ENCODE measurements at places on chromosomes 5 and 9. TPM values are rescaled to one million over a fixed set of nuclear protein-coding genes. Genes with fewer than 3 reads are reported as not detected.

- no peak for DNase-seq
Measured at GRCh38 chr5:33582417-33582816, 141.7 kb downstream of the TARS1 start.

Gene TYRP1
- not detected for polyA plus RNA-seq

Gene SPINK1
- polyA plus RNA-seq: not detected

Gene NUTM2G
- polyA plus RNA-seq: not detected

DNA sequence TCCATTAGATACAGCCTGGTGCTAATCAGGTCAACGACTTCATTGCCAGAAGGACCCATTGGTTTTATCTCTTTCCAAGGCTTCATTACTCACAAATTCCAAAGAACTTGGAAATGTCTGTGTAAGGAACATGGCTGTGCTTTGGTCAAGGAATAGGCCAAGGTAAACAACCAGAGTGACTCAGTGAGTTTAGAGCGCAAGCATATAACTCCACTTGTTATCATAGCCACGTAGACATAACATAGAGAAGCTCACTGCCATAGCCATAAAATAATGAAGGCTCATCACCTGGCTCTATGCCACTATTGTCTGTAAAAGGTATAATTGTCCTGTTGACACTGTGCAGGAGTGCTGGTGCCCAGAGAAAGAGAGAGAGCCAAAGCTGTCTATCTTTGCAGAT, 139.3 kb upstream of the PLCXD3 start:
- no peak for DNase-seq

DNA sequence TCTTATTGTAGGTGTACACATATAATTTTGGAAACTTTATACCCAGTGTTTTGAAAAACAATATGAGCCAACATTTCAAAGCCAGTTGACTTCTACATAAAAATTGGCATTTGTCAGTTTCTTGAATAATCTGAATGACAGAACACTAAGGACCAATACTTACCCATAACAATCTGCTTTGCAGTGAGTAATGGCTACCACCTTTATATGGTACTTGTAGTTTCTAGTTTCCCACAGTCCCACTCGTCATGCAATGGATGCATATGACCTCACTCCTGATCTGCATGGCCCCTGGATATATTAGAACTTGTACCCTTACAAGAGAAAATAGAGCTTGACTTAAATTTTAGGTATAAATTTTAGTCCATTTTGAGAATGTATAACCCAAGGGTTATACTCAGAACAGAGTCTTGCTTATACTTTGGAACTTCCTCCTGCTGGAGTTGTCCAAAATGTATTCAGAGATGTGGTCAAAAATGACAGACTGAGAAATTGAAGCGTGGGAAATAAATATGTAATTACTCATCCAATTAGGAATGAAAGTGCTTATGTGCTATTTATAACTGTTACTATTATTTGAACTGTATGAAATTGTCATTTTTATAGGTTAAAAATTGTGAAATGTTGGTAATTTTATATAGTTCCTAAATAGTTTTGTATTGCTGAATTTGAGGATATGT, 19.5 kb downstream of the XRCC4 start:
- no peak for DNase-seq

DNA sequence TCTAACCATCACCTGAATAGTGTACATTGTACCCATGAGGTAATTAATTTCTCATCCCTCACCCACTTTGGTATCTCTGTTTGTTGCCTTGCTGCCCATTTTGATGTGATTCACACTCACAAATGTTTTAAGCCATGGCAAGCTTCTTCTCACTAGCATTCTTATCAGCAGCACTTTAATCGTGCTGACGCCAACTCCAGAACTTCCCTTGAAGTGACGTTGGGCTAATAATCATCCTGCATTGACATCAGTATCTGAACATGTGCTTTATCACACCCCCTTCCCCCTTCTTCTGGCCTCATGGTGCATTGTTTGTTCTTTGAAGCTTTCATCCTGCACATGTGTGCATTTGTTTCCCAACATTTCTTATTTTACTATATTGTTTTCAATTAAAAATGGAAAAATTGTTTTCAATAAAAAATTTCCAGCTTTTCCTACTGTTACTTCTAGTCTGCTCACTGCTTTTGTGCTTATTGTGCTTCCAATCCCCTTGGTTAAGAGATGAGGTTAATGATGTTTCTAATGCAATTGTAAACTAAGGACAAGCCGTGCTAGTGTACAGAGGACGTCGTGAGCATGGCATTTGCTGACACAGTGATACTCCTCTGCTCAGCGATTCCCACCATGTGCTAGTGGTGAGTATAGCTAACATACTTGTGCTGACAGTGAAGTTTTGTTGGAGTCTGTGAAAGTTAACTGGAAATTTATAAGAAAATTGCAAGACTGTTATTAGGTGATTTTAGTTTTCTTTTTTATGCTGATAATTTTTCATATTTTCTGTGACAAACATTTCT, 238.5 kb downstream of the KDM4C start:
- DNase-seq: no peak

GRCh38 chr9:129626625-129627284, 792 bp downstream of the NTMT1 start:
- no peak for DNase-seq

DNA sequence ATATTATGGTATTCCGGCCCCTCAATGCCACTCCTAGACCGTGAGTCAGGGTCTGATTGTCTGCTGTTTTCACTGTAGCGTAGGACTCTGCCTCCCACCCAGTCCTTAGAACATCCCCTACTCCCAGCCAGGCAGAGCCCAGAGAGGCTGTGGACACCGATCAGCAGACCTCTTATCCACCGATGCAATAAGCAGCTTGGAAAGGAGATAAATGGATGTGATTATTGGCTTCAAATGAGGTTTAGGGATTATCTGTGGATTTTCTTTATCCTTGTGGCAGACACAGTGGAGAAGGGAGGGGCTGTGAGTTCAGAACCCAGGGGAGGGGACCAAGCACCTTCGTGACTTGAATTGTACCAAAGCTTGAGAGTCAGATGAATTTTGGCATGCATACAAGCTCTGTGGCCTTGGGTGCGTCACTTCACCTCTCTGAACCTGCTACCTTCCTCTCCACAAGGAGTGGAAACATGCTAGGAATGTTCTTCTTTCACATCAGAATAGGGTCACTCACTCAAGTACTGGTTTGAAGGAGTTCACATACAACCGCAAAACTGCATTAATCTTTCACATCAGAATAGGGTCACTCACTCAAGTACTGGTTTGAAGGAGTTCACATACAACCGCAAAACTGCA, 83.1 kb upstream of the CPLX2 start:
- no peak for DNase-seq

Gene ZFR
- 63.1 TPM for polyA plus RNA-seq

DNA sequence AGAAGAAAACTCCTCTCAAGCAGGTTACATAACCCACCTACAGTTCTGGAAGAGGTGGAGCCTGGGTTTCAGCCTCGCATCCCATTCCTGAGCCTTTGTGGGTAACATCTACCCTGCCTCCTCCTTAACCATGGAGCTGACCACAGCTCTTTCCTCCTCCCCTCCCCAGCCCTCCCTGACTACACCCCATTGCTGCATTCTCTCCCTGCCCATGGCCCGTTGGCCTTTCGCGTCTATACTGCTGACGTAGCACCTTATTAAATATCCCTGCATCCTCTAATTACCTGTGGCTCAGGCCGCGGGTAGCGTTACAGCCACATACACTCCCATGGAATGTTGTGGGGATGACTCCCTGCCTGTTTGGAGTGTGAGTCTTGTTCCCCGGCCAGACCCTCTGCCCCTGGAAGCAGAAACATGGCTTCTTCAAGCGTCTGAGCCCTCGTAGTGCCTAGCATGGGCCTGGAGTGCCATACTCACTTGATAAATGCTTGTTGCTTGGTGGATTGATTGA, 72.8 kb downstream of the WWC1 start:
- no peak for DNase-seq

Gene TPPP
- polyA plus RNA-seq: 0.19 TPM

Data from immature natural killer cell (primary cell).